ENCODE measurements at places on chromosomes 5 and 9.

- DNase-seq = no peak
These were observed 51.3 kb downstream of the CARTPT start for GRCh38 chr5:71770381-71770780.

- no peak for DNase-seq
These were observed 21.2 kb upstream of the RNU6ATAC start for GRCh38 chr9:134185536-134186011.

DNA sequence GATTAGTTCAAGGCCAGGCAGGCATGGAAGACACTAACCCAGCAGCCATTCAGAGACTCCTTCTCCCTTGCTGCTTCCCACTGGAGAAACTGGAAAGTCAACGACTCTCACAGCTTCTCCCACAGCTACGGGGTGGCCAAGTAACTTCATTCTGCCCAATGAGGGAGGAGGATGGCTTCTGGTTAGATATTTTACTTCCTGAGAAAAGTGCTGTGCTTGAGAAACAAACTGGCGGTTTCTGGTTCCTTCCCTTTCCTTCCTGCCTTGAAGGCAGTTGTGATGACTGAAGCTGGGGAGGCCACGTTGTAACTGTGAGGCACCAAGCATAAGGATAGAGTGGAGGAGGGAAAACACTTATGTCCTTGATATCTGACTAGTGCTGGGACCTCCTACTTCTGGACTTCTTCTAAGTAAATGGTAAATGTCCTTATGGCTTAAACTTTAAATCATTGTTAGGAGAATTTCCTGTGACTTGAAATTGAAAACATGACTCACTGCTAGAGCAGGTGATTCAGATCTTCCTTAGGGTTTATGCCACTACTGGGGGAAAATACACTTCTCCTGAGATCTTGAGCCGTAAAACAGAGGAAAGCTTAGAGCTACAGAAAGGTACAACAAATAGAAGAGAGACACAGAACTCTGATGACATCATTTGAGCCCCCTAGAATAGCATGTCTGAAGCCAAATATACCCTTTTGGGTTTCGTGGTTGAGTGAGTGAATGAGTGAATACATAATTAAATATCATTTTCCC lies 3.1 kb upstream of the GNPDA1 start:
- DNase-seq = peak; percentile 68

- DNase-seq = no peak
These were observed 175.7 kb downstream of the SAXO1 start for GRCh38 chr9:18857334-18857733.

GRCh38 chr5:73380041-73380440 lies 68.5 kb downstream of the FOXD1 start:
- DNase-seq = no peak

DNA sequence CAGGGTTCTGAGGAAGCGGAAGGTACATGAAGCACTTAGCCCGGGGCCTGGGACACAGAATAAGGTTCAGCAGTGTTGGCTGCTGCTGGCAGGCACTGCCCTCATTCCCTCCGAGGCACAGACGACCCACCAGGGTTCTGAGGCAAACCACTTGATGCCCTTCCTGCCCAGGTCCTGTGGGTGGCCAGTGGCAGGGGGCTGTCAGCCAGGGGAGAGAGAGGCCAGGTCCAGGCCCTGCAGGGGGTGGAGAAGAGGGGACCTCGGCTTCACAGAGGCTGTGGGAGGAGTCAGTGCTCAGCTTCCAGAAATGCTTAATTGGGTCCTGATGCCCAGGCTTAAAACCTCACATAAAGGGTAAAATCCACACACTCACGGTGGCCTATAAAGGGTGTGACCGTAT lies 4.4 kb upstream of the ZDHHC12 start:
- DNase-seq = no peak

GRCh38 chr5:147912011-147912410 lies 5.7 kb upstream of the C5orf46 start:
- DNase-seq = peak; percentile 66

DNA sequence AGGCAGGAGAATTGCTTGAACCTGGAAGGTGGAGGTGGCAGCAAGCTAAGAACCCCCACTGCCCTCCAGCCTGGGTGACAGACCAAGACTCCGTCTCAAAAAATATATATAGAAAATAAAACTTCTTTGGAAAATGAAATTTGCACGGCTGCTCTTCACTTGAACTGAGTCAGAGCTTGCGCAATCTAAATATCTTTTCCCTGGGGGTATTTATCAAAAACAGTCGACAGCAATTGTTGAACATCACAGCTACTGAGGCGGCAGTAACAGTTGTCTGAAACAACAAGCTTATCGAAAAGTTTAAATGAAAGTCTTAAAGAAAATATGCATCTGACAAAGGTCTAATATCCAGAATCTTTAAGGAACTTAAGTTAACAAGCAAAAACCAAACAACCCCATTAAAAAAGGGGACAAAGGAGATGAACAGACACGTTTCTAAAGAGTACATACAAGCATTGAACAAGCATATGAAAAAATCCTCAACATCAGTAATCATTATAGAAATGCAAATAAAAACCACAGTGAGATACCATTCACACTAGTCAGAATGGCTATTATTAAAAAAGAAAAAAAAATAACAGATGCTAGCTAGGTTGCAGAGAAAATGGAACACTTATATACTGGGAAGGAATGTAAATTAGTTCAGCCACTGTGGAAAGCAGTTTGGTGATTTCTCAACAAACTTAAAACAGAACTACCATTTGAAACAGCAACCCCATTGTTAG lies 153.6 kb upstream of the CDH9 start:
- no peak for DNase-seq

- DNase-seq = no peak
These were observed 17.4 kb downstream of the GPRIN1 start for GRCh38 chr5:176592573-176592972.

GRCh38 chr5:89276566-89277305 lies 393.8 kb upstream of the MEF2C start:
- no peak for DNase-seq

- DNase-seq = no peak
These were observed 205.1 kb upstream of the EFNA5 start for GRCh38 chr5:107875833-107876232.

DNA sequence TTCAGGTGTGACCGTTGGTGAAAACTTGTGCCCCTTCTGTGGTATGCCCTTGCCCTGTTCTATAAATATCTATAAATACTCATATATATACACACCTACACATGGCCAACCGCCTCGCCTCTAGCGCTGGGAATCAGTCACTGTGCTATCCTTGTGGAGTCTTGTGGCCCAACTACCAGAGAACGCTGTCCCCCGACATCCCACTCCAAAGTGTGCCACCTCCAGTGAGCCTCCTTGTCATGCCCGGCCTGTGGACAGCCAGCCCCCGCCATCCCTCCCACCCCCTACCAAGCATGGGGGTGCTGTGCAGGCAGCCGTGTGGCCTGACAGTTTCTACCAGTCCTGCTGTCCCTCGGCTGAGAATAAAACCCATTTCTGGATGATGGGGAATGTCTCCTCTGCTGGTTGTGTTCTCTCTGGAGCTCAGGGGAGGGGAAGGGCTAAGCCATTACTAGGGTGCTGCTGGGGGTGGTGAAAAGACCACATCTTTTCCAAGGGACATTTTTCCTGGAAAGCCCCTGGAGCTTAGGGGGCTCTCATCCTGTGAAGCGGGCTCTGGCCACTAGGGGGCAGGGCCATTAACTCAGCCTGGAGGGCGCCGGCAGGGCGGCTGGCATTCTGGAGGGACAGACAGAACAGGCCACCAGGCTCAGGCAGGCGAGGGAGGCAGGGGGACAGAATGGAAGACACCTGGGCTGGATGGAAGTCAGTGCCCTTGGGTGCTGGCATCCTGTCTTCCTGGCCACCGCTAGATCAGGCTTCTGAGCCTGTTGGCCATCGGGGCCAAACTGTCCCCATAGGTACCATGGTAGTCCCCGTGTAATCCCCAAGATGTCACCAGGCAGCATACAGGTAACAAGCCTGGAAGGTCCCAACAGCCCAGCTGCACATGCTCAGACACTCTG lies 20.7 kb downstream of the GOLGA2 start:
- DNase-seq = peak; percentile 80

GRCh38 chr5:150376799-150377771 lies 19.6 kb downstream of the TCOF1 start:
- DNase-seq = no peak

DNA sequence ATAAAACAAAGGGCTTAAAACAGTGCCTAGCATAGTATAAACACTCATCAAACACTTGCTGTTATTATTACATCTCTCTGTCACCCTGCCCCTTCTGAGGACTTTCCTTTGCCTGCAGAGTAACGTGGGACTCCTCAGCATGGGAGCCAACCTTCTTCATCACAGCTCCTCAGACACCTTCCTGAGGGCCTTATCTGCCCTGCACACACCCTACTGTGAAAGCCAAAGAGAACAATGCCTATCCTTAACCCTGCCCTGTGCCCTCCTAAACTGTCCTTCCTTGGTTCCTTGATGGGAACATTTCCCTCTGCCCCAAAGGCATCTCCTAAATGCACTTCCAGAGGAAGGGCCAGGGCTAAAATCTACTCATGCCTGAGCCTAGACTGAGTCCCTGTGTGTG lies 20.6 kb upstream of the HAND1 start:
- DNase-seq = peak; percentile 75

Measured in hematopoietic multipotent progenitor cell treated with erythropoietin and hydrocortisone succinate and interleukin-3 and kit ligand, for 4 days (in vitro differentiated cells).